ENCODE measurements at places on chromosomes 12 and 14.

GRCh38 chr14:41302776-41303175 is 303.9 kb upstream of the LRFN5 start:
- no peak for DNase-seq

DNA sequence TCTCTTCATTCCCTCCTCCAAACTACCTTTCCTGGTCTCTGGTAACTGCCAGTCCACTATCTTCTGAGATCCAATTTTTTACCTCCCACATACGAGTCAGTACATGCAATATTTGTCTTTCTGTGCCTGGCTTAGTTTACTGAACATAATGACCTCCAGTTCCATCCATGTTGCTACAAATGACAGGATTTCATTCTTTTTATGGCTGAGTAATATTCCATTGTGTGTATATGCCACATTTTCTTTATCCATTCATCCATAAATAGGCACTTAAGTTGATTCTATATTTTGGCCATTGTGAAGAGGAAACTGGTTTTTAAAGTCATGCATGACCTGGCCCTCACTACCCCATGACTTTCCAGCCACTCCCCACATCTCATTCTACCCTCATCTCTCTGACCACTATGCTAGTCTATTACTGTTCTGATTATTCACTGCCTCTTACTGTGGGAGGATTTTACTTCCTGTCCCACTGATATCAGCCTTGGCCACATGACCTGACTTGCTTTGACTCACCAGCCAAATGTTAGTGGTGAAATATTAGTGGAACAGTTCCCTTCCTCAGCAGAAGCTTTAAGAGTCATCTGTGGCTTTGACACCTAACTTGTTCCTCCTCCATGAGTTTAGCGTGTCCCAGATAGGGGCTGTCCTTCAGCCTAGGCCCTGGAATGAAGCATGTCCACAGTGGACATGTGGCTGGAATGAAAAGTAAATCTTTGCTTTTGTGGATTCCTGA is 52.2 kb downstream of the GOLGA5 start:
- no peak for DNase-seq

DNA sequence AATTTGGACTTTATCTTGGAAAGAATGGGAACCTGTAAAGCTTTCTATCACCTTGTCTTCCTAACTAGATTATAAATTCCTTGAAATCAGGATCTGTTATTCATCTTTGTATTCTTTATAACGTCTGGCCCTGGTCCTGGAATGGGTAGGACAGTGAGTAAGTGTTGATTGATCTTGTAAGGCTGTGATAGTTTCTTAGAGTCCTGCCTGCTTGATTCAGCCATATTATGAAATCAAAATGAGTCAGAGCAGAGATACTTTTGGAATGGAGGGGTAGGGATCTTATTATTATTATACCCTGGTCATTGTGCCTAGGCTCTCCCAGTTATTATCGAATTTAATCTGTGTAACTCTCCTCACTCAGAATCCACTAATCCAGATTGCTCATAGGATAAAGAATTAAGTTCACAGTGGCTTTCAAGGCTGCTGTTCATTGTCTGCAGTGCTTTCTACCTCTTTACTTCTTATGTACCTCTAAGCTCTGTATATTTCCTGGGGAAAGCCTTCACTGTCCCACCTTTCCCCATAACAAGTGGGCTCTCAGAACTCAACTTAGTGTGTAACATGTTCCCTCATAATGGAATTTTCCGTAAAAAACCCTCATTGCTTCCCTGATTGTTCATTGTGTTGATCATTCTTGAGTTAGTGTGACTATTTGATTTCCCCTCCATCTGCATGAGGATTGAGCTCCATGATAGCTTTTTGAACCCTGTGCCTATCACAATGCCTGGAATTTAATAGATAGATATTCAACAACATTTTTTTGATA is 93.3 kb downstream of the DAAM1 start:
- DNase-seq, result no peak

DNA sequence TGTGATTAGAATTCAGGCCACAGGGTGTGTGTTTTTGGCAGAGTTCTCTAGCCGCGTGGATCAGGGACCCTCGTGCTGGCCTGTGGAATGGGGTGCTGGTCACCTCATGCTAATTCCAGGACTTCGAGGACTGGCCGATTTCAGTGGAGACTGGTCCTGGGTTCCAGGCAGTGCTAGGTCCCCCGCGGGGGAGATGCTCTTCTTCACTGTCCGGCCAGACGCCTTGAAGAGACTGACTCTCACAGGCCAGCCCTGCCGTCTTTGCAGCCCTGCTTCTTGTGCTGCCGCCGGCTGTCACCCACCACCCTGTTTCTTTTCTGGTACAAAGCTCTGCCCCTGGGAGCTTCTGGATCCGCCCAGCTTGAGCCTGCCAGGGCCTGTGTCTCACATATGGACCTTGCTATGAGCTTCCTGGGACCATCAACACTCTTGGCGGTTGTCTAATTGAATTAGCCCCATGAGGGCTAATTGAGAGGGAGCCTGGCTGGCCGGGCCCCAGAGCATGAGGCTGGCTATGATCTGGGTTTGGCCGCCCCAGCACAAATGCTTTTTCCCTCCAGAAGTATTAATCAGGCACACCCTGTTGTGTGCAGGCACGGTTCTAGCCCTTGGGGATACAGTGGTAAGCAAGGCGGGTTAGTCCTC is 8.2 kb downstream of the MLXIP start:
- no peak for DNase-seq

DNA sequence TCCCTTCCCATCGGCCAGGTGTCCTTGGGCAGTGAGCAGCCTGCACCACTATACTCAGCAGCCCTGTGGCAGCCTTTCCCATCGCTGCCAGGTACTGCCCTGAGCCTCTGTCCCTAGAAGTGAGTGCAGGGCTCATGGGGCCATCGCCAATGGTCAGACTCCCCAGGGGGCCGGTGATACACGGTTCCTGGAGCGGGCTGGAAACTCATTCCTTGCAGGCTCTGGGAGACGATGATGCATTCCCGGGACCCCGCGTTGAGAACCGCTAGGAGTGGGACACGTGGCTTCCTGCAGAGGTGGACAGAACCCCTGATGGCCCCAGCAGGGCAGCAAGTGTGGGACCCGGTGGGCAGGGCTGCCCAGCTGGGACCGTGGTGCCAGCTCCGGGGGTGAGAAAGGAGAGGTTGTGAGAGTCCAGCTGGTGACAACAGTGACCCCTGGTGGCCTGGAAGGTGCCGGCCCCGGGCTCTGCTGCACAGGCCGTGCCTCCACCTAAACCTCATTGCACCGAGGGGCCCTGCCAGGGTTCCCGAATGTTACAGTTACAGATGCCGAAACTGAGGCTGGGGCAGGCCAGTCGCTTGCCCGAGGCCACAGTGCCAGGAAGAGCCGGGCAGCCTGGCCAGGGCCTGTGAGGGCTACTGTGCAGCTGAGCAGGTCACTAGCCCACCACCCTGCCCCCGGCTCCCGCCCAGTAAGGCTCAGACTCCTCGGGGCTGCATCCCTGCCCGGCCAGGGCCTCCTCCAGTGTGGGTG is 33.8 kb downstream of the FBRSL1 start:
- peak; percentile 79 for DNase-seq
